Skeletal muscle cell (primary cell): ENCODE measurements at places on chromosomes 11 and 22.

DNA sequence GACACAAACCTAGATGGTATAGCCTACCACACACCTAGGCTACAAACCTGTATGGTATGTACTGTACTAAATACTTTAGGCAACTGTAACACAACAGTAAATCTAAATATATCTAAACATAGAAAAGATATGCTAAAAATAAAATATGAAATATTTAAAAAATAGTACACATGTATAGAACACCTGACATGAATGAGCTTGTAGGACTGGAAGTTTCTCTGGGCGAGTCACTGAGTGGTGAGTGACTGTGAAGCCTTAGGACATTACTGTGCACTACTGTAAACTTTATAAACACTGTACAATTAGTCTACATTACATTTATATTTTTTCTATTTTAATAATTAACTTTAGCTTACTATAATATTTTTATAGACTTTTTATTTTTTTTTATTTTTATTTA lies 1301.3 kb downstream of the FAM181B start:
- DNase-seq = no peak

GRCh38 chr22:41920271-41920976 lies 5.5 kb upstream of the SHISA8 start:
- DNase-seq = no peak

DNA sequence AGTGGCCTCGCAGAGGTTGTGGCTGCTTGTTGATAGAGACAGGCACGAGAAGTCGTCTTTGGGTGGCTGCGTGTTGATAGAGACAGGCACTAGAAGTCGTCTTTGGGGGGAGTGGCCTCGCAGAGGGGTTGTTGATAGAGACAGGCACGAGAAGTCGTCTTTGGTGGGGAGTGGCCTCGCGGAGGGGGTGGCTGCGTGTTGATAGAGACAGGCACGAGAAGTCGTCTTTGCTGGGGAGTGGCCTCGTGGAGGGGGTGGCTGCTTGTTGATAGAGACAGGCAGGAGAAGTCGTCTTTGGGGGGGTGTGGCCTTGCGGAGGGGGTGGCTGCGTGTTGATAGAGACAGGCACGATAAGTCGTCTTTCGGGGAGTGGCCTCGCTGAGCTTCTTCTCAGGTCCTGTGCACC lies 328.8 kb downstream of the TBC1D22A start:
- no peak for DNase-seq

GRCh38 chr11:60835534-60835846 lies 6.4 kb upstream of the CCDC86 start:
- DNase-seq = no peak

GRCh38 chr11:122069707-122070360 lies 46.2 kb downstream of the BLID start:
- peak; percentile 60 for DNase-seq

- DNase-seq = no peak
Measured at GRCh38 chr22:23503736-23504440, 76.2 kb downstream of the IGLL1 start.

DNA sequence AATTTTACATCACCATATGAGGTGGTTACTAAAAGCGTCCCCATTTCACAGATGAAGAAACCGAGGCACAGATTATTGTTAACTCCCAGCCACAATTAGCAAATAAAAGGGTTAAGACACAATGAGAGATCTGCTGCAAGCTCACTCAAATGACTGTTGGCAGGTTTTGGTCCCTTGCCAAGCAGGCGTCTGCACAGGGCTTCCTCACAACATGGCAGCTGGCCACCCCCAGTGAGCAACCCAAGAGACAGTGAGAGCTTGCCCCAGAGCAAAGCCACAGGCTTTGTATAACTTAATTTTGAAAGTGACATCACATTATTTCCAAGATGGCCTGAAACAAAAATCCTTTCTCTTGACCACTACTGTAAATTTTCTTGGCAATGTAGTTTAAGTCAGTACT lies 217.6 kb downstream of the NTM start:
- no peak for DNase-seq

GRCh38 chr11:117977029-117977428 lies 9.2 kb upstream of the IL10RA start:
- no peak for DNase-seq

DNA sequence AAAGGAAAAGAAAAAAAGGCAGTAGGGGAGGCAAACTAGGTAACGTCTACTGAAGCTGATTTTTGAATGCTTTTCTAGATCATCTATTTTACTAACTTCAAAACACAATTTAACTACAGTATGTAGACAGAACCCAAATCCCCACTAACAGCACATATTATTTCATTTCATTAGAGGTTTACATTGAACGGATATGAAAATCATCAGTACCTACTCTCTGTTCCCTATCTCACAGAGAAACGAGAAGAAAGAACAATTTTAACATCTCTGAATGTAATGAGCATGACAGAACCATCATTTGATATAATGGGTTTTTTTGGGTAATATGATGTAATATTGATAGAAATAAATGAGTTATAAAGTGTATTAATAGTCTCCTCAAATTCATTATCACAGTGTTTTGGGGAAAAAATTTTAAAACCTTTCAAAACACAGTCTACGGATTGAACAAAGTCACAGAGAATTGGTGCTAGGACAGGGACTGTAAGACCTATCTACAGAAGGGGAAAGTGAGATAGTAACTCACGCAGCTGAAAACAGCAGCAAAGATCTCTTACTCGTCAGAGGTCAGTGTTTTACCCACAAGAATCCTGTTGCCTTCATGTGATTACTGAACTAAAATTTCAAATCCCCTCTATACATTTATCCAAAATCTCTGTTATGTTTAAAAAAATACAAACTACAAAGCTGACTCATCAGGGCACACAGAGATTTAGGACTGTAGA lies 77.3 kb downstream of the ZBTB44 start:
- no peak for DNase-seq

DNA sequence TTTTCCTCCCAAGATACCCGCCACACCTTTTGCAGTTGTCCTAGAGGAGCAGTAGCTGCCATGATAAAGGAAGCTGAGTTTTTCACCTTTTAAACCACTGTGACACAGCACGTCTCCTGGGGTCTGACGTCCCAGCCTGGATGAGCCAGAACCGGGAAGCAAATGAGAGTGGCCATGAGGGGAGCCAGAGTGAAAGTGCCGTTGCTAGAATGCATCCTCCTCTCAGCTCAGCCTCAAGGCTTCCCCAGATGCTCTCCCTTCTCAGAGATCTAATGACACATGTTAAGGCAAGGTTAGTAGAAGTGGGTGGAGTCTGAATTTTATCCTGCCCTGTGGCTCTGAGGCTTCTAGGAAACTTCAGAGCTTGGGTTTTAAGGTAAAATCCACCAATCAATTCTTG lies 23.4 kb upstream of the HTR3A start:
- no peak for DNase-seq

GRCh38 chr11:57310630-57311086 lies 14.1 kb downstream of the TNKS1BP1 start:
- DNase-seq = no peak

DNA sequence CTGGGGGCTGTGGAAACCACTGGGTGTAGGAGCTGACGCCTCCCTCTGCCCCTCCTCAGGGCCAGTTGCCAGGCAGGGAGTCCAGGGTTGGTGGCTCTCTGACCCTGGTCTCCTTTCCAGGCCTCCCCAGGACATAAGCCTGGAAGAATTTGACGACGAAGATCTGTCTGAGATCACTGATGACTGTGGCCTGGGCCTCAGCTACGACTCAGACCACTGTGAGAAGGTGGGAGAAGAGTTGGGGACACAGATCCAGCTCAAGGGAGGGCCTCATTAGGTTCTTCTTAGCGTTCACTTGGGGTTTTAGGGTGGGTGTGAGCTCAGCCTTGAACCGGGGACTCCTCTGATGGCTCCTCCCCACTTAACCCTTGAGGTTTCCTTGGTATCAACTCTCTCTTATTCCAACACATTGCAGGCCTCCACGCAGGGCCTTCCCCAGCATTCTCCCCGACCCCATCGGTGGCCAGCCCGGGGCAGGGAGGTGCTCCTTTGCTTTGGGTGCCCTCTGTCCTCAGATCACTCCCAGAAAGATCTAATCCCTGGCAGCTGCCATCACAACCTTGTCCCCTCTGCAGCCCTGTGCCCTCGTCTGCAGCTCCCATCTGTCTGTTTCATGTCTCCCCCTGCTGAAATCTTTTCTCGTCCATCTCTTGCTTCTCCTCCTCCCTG lies 1.2 kb downstream of the MAPK8IP2 start:
- DNase-seq = no peak

GRCh38 chr22:50626314-50626849 lies 1.6 kb downstream of the ARSA start:
- DNase-seq = no peak

DNA sequence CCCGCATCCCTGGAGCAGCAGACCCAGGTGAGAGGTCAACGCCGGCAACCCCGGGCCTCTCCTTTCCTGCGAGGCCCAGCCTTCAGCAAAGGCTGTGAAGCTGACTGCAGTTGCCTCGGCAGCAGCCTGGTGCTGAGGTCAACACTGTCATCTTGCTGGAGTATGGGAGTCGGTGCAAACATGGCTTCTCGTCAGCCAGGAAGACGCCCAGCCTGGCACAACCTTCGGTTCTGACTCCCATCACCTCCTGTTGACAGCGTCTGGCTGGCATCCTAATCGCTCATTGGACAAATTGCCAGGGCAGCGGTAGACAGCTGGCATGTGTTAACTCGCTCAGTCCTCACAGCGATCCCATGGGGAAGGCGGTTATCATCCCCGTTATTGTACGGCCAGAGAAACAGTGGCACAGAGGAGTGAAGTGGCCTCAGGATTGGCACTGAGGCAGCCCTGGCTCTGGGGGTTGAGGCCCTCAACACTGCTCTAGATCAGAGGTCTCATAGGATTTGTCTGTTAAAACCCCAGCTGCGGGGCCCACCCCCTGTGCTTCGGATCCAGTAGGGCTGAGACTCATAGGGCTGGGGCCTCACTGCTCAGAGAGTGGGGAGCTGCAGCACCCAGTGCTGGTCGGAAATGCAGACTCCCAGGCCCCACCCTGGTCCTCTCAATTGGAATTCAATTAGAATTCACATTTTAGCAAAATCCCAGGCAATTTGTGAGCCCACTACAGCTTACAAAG lies 39.3 kb upstream of the TP53I11 start:
- no peak for DNase-seq

GRCh38 chr11:88603091-88603867 lies 265.7 kb upstream of the CTSC start:
- DNase-seq = peak; percentile 78

DNA sequence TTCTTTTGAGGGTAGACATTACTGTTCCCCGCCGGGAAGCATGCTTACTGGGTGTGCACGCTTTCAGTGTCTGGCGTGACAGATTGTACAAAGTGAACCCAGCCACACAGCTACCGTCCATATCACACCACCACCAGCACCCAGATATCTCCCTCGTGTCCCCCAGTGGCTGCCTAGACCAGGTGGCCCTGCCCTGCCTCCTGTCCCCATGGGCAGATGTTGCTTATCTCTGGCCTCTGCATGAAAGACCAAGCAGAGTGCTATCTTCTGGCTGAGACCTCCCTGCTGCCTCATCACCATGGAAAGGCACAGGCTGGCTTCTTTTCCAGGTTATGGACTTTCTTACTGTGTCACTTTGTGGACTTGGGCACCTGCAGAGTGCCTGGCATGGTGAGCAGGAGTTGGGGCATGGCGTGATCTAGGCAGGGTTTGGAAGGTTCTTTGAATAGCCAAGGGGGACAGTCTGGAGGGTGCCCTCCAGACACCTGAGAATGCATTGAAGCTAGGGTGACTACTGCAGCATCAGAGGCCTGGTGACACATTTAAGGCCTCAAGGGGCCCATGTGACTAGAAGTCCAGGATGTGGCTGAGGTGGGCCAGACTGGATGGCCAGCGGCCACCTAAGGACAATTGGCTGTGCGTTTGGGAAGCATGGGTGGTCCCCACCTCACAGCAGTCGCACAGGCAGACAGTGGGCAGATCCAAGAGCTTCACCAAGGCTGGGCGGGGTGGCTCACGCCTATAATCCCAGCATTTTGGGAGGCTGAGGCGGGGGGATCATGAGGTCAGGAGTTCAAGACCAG lies 4.7 kb downstream of the TANGO2 start:
- no peak for DNase-seq

DNA sequence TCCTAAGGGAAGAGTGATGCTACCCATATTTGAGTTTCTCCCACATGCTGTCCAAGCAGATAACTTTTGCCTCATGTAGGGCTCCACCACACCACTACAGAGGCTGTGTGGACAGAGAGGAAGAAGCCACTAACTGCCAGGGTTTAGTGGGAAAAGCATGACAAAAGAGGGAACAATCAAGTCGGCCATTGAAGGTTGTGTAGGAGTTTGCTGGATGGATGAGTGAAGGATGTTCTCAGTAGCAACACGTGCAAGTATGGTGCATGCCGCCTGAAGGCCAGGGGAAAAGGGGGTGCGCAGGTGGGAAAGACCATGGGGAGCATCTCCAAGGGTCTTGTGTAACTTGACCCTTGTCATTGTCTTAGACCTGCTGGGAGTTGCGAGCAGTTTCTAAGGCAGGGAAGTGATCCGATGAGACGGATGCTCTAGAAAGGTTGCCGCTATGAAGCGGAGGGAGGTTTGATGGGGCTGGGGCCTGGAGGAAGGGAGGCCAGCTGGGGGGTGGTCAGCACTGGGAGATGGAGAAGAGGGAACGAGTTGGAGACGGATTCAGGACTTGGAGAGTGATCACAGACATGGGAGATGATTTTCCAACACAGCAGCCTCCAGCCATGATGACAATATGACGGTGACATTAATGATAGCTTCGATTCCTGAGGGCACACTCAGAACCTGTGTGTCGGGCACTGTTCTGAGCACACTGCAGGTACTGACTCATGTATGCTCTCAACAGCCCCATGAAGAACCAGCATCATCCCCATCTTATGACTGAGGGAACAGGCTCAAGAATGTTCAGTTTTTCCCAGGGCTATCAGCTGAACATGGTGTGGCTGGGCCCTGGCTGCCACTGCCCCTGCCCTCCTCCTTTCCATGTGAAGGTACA lies 53.7 kb downstream of the CD6 start:
- no peak for DNase-seq

GRCh38 chr11:122758339-122758738 lies 80.0 kb upstream of the CRTAM start:
- DNase-seq = no peak
